ENCODE measurements at places on chromosomes 11 and 22.

- no peak for DNase-seq
Observed at GRCh38 chr11:75759832-75760231, 8.7 kb upstream of the DGAT2 start.

- DNase-seq, result no peak
Observed at GRCh38 chr11:25319127-25319526, 822.3 kb downstream of the LUZP2 start.

GRCh38 chr11:28878025-28878424 lies 769.8 kb downstream of the METTL15 start:
- DNase-seq, result no peak

DNA sequence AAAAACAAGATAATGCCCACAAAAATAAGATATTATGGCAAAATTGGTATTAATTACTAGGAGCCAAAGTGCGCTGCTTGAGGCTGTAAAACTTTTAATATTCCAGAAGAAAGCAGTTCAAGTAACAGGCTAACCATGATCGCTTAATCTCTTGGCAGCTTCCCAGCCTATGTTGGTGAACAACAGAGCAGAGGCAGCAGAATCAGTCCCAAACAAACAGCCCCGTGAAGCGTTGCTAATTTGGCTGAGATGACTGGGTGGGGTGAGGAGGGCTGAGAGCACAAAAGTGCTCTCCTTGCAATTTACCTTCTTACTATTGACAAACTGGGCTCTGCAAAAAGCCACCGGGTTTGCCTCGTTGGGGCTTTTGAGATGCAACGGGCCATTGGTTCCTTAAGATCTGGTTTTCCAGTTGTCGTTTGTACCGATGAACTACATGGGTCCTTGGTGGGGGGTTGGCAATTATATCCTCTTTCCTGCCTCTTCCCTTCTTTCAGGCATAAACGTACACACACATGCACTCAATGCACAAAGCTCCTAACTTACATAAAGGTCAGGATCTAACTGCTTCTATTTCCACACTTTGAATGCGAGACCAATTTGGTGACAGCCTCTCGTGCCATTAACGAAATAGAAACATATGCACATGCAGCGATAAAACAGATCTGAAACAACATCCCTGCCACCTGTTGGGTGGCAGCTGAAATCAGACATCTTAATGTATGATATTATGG lies 407.6 kb upstream of the CADM1 start:
- DNase-seq, result no peak

DNA sequence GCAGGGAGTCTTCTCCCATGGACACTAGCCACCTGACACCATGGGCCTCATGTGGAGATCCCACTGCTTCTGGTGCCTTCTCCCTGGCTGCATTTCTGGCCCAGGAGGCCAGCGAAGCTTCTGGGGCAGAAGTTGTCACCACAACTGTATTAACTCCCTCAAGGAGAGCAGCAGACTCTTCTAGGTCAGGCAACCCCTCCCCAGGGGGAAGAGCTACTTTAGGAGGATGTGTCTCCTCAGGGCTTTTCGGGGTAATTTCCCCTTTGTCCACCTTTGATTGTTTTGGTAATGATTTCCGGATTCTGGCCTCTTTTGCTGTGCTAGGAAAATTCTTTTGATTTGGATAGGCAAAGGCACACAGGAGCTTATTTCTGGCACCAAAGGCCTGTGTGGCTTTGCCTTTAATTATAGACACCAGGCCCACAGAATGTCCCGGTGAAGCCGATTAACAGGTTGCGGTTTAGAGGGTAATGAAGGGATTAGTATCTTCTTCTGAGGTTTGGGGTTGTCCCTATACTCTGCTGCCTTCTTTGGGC lies 8.9 kb upstream of the UCP2 start:
- DNase-seq, result no peak

GRCh38 chr11:57903441-57904123 lies 120.1 kb upstream of the OR9Q1 start:
- DNase-seq, result peak; percentile 17

DNA sequence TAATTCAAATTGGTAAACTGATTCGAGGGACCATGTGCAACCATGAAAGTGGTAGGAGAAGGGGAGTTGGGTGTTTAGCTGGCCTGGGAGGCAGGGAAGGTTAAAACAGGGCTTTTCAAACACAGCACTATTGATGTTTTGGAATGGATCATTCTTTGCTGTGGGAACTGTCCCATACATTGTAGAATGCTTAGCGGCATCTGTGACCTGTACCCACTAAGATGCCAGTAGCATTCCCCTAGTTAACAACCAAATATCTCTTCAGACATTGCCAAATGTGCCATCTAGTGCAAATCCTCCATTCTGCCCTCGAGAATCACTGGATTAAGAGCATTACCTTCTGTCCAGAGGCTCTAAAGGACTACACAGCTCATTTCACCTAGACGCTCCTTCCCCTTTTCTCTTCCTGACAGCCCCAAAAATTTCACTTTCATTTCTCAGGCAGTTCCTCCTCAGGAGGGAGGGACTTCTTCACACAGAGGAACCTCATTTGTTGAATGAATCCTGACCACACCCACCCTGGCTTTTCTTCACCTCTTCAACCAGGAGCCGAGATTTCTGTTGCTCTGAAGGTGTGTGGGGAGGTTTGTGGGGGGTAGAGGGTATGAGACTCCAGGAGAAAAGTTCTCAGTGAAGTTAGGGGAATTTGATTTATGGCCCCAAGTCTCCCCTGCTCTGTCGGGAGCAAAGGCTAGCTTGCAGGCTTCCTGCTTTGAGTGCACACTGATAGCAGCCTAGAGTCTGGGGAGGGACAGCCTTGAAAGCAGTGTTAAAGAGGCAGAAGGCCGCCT lies at the start of gene TRIM34:
Gene TRIM34, plus strand, starts transcription at position 513 of the 791 bp plus-strand sequence. CDS start 7,331 bp downstream, outside the sequence.
- peak; percentile 48 for DNase-seq

- no peak for DNase-seq
Observed at GRCh38 chr11:12871241-12871640, 137.9 kb upstream of the RASSF10 start.

DNA sequence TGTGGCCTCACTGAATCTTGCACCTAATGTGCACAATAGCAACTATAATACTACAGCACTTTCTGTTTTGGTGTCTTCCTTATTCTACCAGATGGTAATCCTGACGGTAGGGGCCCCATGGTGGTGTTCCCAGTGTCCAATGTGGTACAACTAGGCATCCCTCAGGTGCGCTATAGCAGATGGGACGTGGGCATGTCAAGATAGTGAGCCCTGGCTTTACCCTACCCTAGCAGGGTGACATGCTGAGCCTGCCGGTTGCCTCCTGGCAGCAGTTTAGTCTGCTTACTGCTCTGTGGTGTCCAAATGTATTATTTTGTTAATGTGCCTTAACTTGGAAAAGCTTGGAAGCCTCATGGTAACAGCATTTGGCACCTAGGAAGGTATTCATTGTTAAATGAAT lies 19.2 kb downstream of the ACO2 start:
- no peak for DNase-seq

DNA sequence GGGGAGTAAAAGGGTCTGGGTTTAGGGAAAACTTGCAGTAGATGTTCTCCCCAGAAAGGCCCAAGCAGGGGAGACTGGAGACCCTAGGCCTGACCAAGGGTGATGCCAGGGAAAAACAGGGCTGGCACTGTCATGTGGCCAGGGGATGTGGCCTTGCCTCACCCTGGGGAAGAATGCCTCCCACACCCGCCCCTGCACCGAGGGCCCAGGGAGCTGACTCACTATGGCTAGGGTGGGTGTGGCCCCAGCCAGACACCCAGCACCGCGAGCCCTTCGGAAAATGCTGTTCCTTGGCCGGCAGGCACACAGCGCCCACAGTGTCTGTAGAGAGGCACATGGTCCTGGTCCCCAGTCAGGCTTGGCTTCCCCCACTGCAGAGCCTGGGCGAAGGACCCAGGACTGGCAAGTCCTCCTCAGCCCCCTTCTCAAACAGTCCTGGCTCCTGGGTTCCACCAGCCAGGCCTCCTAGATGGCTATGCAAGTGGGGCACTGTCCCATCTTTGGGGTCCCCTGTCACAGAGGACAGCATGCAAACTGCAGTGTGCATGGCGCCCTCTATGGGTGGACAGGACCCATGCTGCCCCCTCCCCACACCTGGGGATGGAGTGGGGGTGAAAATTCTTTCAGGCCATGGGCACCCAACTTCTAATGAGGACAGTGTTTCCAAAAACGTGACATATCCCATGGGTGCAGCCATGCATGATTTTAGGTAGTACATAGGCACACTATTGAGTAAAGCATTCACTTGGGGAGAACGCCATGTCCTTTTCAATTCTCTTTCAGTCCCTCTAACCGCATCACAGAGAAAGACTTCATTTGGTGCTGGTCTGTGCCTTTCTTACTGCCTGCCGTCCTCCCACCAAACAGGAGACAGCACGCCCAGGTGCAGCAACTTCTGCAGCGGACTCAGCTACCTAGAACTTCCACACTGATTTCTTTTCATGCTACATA lies 15.2 kb downstream of the TMPRSS5 start:
- peak; percentile 29 for DNase-seq

GRCh38 chr11:32870676-32871075 lies 21.9 kb upstream of the QSER1 start:
- peak; percentile 17 for DNase-seq

DNA sequence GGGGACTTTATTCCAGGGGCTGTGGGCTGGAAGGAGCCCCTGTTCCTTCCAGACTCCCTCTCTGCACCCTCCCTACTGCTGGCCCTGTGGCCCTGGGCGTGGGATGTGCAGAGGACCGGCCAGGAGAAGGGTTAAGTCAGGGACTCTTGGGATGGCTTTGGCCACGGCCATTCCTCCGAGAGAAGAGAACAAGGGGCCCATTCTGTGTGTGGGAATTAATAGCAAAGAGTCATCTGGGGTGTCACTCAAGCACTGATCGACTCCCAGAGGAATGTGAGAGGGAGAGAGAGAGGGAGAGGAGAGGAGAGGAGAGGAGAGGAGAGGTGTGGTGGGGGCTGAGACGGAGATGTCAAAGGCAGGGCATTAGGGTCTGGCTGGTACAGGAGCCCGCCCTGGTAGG lies 14.2 kb upstream of the SOX10 start:
- no peak for DNase-seq

GRCh38 chr11:1497600-1497999 lies 11.0 kb upstream of the MOB2 start:
- no peak for DNase-seq
